ENCODE measurements at places on chromosomes 2 and 18.

DNA sequence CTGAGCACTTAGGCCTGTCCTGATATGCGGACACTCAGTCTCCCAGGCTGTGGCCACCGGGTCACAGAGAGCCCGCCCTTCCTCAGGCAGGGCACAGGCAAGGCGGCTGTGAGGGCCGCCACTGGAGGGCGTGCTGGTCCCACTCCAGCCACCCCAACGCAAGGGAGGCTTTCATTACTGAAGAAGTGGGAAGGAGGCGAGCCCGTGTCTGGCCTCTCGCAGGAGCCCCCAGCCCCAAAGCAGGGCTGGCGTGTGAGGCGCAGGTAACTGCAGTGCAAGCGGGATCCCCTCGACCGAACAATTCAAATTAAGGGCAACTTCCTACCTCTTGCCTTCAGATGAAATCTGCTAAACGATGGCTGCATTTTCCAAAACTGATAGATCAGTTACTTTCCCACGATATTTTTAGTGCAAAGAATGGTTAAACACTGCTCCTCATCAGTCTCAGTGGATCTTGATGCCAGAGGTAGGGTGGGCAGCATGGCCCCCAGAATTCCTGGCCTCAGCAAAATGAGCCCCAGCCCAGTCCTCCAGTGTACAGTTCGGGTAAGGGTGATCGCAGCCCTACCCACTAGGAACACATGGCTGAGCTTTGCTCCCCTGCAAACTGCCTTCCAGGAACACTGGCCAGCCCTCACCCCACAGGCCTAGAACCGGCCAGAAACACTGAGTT lies 97.2 kb downstream of the SEPTIN10 start:
- peak; percentile 48 for DNase-seq

DNA sequence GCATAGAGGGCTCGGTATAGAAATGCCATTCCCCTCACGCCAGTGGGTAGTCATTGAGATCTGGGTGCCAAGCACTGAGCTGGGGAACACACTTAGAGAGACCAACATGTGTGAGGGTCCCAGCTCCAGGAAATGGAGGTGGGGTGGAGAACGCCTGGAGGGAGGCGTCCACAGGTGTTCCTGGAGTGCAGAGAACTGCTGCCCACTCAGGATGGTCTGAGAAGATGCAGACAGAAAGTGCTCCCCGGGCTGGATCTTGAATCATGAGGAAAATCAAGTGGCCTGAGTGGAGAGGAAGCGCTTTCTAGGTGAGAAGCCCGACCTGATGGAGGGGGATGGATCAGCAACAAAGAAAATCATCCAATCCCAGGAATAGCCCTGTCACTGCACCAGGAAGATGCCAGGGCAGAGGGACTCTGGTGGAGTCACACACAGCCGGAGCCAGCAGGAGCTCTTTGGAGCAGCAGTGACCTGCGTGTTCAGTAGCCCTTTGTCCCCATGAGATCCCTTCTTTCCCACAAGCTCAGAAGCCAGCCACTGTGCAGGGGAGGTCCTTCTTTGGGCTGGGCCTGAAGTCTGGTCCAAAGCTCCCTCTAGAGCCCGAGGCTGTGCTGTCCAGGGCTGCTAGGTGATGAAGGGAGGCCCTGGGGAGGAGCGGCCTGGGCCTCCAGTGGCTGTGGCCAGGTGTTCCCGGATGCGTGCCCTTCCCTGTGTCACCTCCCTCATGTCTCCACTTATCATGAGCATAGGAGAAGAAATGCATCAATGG lies 112.3 kb downstream of the RNF144A start:
- no peak for DNase-seq

GRCh38 chr18:56562479-56562878 lies 75.9 kb downstream of the TXNL1 start:
- no peak for DNase-seq

GRCh38 chr18:50199921-50200320 lies 5.0 kb upstream of the MYO5B start:
- DNase-seq, result no peak

GRCh38 chr2:78065366-78065765 lies 543.2 kb upstream of the LRRTM4 start:
- DNase-seq, result no peak

DNA sequence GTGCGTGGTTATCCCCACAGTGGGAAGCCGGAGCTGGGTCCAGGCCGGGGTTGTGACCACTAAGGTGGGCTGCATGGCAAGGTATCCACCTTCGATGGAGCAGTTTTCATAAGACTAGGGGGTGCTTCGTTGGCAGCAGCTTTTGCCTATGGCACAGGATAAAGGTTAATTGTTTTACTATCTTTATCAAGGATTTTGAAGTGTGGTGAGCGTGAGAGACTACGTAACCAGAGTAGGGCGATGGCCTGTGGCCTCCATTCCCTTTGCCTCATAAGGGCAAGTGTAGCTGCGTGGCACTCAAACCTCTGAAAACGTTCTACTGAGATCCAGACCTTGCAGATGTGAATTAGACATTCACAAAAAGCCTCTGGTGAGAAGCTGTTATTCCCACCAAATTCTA lies 206.6 kb downstream of the ACKR3 start:
- DNase-seq, result no peak

- peak; percentile 44 for DNase-seq
Observed at GRCh38 chr2:150271952-150272802, 215.3 kb downstream of the RND3 start.

DNA sequence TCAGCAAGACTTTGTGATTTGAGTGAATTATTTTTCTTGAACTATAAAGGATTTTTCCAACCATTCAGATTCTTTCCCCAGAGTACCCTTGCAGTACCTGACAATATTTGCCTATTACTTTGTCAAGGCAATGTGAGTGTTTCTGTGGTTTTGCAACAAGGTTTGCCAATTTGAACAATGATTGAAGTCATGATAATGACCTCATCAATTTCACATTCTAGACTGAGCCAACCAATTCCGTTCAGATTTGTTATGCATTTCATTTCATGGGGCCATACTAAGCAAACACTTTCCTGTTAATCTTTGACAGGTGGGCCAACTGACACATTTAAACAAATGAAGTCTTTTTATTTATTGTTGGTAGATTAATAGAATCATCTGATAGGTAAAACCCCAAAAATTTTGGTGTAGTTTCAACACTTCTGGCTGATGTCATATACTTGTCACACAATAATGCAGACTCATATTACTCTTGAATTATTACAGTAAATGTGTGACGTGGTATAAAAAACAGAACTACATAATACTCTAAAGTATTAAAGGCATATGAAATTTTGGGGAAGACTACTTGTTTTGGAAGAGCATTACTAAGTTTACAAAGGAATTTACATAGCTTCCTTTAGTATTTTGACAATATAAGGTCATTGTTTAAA lies 526.4 kb downstream of the DPP10 start:
- DNase-seq, result no peak

DNA sequence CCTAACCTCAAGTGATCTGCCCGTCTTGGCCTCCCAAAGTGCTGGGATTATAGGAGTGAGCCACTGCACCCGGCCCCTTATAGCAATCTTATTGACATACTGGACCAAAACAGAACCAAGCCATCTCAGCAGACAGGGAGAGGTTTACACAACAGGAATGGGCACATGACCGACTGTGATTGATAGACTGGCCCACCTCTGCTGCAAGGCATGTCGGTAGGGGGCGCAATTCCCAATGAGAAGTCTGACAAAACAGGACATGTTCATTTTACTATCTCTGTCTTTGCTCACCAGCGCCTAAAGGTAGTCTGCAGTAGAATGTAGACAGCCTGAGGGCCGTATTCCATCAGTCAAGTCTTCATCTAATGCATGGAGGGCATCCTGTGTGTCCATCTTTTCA lies 2.0 kb downstream of the LYPD6B start:
- DNase-seq, result peak; percentile 43

- DNase-seq, result no peak
Observed at GRCh38 chr18:79657342-79657996, 22.1 kb upstream of the CTDP1 start.

GRCh38 chr2:168935810-168936581 lies 34.9 kb downstream of the G6PC2 start:
- no peak for DNase-seq

DNA sequence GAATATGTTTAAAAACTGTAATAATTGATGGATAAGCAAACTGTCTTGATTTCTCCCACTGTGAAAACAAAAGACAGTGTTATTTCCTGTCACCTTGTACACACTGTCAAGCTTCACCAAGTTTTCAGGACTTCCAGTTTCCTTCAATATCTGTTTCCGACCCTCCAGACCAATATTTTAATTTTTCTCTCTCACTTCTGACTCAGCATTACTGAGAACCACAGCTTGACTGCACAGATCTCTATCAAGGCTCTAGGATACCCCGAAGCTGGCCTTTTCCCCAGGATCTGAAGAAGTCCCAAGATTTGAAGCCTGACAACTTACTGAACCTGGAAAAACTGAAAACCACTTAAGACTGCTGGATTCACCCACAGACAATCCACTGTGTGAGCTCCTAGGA lies 13.2 kb upstream of the SULT1C3 start:
- no peak for DNase-seq

- no peak for DNase-seq
Observed at GRCh38 chr2:75710220-75710576, 517 bp downstream of the GCFC2 start.

DNA sequence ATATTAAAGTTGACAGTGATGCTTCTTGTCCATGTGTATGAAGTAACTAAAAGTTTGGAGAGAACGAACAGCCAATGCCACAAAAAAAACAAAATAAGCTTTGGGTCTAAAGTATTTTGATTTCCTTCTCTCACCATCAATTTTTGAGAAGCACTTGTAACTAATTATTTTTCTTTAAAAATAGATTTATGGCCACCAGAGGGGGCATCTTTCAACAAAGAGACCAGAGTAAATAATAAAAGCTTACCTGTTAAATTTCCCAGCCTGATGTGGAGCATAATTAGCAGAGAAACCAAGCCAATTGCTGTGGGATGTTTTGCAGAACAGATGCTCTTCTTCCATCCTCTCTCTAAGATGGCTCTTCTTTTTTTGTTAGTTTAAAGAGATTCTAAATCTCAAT lies 29.0 kb downstream of the LINC00305 start:
- no peak for DNase-seq

- no peak for DNase-seq
Observed at GRCh38 chr2:26472821-26473655, 4.9 kb downstream of the OTOF start.

DNA sequence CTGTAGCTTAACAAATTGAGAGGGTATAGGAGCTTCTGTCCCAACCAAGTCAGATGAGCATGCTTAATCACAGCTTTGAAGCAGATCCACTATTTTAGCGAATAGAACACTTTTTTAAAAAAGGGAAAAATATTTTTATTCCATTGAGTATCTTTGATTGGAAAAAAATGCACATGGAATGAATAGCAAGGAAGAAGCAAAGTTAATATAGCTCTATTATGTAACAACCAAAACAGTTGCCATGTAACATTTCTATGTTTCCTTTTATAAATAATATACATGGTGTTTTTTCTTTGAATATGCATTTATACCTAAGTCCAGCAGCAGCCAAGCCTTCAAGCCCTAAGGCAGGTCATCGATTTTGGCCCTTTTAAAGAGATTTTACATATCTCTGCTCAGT lies 21.4 kb upstream of the SPTBN1 start:
- no peak for DNase-seq

GRCh38 chr2:234459401-234460009 lies 37.4 kb downstream of the ARL4C start:
- DNase-seq, result no peak

DNA sequence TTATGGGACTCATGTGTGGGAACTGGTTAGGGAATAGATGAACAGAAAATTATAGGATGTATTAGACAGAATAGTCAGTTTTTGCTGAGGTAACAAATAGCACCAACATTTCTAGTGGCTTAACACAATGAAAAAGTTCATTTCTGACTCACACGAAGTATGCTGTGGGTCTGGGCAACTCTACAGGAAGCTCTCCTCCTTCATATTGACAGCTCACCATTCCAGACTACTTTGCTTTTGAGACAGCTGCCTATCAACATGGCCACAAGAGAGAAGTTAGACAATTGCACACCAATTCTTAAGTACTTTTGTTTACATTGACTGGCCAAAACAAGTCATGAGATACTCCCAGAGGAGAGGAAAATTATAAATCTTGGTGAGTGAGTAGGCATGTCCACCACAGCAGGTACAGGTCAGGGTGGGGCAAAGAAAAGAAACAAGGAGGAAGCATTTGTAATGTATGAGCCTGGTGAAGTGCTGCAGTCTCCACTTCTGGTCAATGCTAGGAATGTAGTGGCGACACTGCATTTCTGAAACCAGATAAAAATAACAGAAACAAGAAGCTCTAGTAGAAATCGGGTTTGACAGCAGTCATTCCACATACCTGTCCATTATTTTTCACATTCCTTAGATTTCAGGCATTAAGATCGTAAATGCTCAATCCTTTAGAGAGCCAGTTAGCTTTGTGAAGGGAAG lies 141.6 kb downstream of the ICOS start:
- DNase-seq, result no peak

GRCh38 chr2:76268902-76269620 lies 558.3 kb upstream of the GCFC2 start:
- no peak for DNase-seq

DNA sequence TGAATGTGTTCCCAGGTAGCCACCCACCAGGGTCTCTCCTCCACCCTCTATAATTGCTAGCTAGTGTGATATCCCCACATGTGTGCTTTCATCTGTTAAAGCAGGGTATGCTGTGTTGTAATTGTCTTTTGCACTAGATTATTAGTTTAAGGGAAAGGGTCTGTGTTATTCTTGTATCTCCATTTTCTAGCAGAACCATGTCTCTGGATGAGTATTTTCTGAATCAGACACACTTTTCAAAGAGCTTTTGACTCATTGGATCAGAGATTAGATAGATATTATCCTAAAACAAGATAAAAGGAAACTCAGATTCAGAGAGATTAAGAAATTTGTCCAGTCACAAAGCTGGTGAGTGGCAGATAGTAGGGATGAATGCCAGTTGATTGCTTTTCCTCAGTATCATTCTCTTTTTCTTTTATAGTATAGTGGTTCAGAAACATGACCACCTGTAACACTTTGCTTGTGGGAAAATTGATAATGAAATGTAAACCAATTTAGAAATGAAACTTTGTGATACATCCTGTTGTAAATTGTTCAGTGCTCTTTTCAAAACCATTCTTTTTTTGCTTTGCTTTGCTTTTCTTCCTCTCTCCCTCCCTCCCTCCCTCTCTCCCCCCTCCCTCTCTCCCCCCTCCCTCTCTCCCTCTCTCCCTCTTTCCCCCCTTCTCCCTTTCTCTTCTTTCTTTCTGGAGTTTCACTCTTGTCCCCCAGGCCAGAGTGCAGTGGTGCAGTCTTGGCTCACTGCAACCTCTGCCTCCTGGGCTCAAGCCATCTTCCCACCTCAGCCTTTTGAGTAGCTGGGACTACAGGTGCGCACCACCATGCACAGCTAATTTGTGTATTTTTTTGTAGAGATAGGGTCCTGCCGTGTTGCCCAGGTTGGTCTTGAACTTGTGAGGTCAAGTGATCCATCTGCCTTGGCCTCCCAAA lies 7.4 kb downstream of the MIB1 start:
- no peak for DNase-seq

GRCh38 chr2:213723041-213723560 lies 438.8 kb downstream of the SPAG16 start:
- DNase-seq, result no peak

GRCh38 chr2:148917431-148917830 lies 42.4 kb downstream of the KIF5C start:
- no peak for DNase-seq

GRCh38 chr2:98538280-98539041 lies 69.9 kb downstream of the COA5 start:
- DNase-seq, result no peak

GRCh38 chr18:56825878-56826277 lies 174.7 kb downstream of the WDR7 start:
- no peak for DNase-seq

Measured in LoVo (cell line).